ENCODE measurements at places on chromosomes 13 and 19.
A peak's percentile ranks its signal among the peaks of the same experiment; 100 is the strongest.

- no peak for DNase-seq
Measured at GRCh38 chr13:46010148-46010547, 42.4 kb downstream of the ZC3H13 start.

DNA sequence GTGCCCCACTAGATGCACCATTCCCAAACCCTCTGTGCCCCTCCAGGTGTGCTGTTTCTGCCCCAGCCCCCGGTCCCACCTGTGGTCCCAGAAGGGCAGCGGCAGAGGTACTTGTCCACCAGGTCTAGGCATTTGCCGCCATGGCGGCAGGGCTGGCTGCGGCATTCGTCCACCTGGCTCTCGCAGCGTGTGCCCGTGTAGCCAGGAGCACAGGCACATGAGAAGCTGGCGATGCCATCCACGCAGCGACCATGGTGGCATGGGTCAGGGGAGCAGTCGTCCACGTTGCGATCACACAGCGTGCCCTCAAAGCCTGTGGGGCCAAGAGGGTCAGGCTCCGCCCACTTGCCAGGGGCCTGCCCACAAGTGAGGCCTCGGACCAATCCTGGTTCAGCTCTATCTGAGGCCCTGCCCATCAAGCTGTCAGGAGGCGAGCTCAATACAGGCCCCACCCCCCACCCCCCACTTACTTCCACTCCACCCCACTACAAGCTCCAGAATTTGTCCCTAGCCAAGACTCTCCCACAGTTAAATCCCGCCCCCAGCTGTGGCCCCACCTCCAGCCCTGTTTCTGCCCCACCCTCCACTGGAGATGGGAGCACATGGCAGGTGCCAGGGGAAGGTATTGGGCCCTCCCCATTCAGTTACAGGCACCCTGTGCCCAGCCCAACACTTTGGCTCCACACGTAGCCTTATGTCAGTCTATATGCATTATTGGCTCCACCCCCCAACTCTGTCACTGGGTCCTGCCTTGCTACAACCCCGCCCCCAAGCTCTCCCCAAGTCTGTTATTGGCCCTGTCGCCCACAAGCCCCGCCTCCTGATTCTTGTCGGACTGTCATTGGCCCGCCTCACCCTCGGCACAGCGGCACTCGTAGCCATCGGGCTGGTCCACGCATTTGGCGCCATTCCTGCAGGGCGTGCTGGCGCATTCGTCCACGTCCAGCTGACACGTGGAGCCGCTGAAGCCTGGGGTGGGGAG is 13.5 kb downstream of the NOTCH3 start:
- no peak for DNase-seq

DNA sequence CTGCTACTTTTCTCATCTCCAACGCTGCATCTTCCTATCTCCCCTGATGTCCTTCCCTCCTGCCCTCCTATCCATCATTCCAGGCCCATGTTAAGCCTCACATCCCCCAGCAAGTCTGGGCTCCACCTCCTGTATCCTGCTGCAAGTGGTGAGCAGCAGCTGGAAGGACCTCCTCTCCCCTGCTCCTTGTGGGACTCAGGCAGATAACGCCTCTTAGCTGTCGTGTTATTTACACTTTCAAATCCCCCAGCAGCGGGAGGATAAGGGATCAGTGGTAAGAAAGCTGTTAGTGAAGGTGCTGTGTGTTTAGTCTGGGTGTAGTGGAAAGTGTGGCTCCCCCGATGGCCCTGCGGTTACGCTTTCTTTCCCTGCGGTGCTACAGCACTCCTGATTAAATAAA is 211.9 kb downstream of the ZNF536 start:
- no peak for DNase-seq

GRCh38 chr19:48512504-48513288 is 1.1 kb upstream of the LMTK3 start:
- no peak for DNase-seq

DNA sequence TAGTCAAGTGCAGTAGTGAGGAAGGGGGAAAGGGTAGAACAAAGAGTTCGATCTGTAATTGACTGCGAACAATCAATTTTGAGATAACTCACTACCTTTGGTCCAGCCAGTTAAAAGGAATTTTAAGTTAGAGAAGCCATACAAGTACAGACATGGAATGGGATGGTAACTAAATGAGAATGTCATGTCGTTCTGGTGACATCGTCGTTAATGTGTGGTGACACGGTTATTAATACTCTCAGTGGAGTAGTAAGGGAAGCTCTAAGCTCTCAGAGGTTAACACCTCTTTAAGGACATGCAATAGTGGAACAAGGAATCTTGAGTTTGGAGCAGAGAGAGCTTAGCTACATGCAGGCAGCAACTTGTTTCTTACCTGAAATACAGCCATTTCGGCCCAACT is 154.9 kb upstream of the KLF12 start:
- peak; percentile 8 for DNase-seq

GRCh38 chr19:29211562-29212355 is 1.2 kb downstream of the UQCRFS1 start:
- no peak for DNase-seq

- peak; percentile 84 for DNase-seq
Measured at GRCh38 chr13:110015253-110015652, 228.9 kb upstream of the IRS2 start.

All from NCI-H345 (cell line).